ENCODE measurements at places on chromosomes 13 and 19.

DNA sequence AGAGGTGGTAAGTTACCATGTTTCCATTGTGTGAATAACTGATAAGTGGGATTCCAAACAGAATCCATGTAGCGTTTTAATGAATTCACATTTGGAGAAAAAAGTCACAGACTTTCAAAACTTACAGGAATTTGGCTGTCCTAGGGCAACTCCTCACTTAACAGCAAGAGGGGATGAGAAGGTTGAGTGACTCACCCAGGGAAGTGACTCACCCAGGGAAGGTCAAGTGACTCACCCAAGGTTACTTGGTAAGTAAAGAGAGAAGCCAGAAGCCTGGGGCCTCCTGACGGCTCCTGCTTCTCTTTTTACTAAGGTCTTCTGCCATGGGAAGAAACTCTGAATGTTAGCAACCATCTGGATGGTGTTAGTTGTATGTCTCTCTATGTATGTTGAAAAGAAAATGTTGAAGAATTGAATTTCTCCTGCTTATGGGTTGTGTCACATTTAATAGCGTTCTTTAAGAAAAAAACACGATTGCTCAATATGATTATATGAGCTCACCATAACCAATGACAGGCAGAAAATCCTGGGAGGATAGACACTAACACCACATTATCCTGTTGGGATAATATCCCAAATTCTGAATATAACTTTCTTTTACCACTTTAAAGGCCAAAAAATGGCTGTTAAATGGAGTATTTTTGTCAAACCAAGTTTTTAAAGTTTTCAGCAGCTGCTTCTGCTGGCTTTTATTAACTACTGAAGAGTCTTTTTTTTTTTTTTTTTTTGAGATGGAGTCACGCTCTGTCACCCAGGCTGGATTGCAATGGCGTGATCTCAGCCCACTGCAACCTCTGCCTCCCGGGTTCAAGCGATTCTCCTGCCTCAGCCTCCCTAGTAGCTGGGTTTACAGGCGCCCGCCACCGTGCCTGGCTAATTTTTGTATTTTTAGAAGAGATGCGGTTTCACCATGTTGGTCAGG lies 195.6 kb downstream of the GGACT start:
- DNase-seq: peak; percentile 98

- no peak for DNase-seq
Observed at GRCh38 chr13:66154976-66155375, 1075.2 kb downstream of the PCDH9 start.

- DNase-seq: no peak
Observed at GRCh38 chr19:31383553-31383952, 34.3 kb upstream of the TSHZ3 start.

DNA sequence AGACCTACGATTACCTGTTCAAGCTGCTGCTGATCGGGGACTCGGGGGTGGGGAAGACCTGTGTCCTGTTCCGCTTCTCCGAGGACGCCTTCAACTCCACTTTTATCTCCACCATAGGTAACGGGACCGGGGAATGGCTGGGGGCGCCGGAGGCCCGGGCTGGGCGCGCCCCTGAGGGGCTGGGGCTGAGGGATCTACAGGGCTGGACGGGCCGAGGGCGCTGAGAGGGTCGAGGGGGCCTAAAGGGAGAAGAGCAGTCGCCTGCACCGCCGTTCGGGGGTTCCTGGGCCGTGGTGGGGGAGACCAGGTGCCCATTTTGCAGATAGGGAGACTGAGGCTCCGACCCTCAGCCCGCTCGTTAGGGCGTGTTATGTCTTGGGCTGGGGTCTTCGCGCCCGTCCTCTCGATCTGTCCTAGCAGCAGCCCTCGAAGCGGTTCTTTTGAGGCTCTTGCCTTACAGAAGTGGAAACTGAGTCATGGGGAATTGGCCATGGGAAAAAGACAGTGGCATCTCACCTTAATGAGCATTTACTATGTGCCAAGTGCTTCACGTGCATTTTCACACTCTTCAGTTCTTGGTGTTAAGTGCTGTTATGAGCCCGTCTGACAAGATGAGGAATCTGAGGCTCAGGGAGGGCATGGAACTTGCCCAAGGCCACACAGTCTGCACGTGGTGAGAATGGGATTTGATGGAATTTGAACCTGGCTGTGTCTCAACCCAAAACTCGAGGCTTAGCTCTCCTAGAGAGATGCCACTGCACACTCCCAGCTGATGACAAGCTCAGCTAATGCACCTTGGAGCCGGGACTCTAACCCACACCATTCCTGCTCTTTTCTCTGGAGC lies 442 bp downstream of the RAB8A start:
- DNase-seq: no peak

- no peak for DNase-seq
Observed at GRCh38 chr13:40581277-40581579, 85.2 kb downstream of the FOXO1 start.

DNA sequence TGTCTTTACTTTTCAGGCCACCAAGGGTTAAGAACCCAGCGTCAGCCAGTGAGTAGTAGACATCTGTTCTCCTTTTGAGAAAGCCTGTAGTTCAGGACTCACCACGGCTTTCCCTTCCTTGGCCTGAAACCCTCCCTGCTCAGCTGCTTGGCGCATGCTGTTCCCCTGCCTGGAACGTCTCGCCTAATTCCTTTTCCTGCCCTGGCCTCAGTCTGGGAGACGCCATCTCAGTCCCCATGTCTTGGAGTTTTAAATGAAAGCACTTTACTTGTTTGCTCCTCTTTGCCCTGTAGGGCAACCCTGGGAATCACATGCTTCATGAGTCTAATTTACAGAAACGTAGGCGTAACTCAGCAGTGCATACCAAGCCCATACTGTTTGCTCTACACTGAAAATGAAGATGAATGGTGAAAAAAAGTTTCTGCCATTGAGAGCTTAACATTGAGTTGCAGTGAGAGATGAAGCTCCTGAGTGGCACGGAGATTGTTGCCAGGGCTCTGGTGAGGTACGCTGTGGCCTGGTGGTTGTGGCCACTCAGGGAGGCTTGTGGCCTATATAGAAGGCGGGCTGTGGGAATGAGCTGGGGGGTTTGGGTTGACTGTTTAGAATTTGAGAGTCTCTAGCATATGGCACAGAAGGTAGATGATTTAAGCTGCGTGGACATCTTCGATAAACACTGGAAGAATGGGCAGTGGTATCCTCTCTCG lies 52.8 kb downstream of the GATAD2A start:
- DNase-seq: no peak

DNA sequence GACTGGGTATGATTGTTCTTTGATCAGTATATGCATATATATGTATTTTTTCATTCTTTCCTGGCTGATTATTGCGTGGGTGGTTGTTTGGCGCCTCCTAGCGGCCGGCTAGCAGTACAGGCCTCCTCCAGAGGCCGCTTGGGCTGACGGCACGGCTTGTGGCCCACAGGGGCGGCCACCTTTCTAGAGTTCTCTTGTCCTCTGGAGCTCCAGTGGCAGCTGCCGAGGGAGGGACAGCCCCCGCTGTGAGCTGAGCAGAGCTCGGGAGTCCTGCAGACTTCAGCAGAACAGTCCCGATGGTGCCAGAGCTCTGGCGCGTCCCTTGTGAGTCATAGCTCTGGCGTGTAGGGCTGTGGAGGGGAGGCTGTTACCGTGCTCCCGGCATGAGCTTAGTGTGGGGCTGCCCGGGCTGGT lies 22.5 kb upstream of the ZNF429 start:
- DNase-seq: peak; percentile 7

DNA sequence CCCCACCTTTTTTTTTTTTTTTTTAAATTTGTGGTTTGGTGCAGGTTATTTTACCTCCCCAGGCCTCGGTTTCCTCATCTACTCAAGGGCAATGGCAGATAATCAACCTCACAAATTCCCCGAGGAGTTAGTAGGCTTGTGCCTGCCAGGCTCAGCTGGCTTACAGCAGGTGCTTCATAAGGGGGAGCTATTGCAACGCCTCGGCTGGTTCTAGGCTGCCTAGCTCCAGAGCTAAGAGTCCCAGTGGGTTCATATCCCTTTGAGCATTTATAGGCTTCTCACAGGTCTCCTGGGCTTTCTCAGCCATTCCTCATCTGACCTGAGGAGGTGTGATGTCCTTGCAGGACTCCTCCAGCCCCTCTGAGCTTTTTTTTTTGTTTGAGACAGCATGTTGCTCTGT lies 10.6 kb downstream of the BCKDHA start:
- no peak for DNase-seq

GRCh38 chr13:35475960-35476943 lies at the start of gene MAB21L1:
Gene MAB21L1, minus strand, starts transcription at chr13:35476689. Its CDS starts 551 bp downstream, at chr13:35476138.
- no peak for DNase-seq

Measured in HCT116 (cell line).